ENCODE measurements at places on chromosomes 6 and 20. TPM values are rescaled to one million over a fixed set of nuclear protein-coding genes. Genes with fewer than 3 reads are reported as not detected.

PTCHD4 gene
- total RNA-seq, result 2.1 TPM

KIAA1755 gene
- 1.3 TPM for total RNA-seq

FAM83C gene
- total RNA-seq, result 7.7 TPM

DNA sequence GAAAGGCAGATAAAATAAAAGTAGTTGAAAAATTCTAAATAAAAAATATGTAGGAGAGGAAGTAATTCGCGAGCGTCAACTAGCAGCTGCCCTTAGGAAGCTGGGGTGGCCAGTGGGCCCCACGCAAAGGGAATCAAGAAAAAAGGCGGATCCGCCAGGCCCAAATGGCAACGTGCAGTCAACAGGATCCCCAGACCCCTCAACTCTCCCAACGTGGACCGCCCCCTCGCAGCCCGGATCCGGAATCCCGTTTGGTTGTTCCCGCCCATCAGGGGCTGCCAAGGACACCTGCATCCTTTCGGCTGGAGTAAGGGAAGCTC, 296 bp downstream of the DZANK1 start:
- peak; percentile 85 for DNase-seq

- DNase-seq, result no peak
Measured at GRCh38 chr20:58647162-58647795, 3.8 kb upstream of the STX16 start.

- no peak for DNase-seq
Measured at GRCh38 chr6:87951751-87952150, 95.9 kb upstream of the SPACA1 start.

DNA sequence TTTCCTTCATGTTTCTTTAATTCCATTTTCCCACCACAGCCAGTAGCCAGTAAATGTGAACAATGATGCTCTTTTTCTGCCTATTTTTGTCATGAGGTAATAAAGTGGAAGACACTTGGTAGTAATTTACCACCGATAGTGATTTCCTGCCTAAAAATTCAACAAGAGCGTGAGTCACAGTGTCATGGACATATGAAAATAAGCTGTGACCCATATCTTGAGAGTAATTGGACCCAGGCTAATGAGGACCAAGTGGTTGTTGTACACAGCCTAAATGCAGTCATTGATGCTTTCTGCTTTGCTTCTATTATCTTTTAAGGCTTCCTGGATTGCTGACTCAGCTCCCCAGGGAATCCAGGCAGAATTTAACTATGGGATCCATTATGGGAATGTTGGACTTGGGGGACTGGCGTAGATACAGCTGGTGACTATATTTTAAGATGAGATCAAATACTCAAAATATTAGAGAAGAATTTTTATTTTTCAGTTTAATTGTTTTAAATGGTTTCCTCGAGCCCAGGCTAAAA, 265.9 kb upstream of the FERMT1 start:
- no peak for DNase-seq

DNA sequence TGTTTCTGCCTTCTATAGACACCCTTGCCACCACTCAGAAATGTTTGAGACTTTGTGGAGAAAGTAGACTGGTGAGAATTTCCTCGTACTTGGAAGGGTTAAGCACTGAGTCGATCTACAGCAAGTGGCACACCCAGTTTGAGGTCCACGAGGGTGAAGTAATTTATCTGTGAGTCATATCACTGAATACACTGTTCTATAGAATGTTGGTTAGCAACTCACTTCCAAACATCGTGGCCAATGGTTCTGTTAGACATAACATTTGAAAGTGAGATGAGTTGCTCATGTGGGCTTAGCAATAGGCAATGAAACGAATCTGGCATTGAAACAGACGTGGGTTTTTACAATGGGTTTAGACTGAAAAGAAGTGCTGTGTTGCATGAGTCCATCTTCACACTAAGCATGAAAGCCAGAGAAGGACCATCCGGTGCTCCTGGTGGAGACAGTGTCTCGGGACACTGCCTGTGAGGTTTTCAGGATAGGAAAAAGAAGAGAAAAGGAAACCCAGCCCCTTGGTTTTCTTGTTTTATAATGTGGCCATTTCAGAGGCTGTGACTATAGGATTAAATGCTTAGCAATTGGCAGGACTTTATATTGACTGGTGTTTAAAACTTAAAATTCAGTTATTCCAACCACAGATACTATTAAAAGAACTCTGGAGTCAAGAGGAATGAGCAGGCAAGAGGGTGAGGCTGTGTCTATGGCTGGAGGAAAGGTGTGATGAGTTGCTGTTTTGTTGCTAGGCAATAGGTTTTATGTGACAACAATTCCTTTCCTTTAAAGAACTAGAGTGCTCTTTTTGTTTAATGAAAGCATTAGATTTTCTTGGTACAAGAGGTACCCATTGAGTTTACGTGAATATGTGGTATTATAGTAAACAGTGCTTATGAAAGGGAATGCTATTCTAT, 31.0 kb upstream of the EZR start:
- peak; percentile 55 for DNase-seq

DNA sequence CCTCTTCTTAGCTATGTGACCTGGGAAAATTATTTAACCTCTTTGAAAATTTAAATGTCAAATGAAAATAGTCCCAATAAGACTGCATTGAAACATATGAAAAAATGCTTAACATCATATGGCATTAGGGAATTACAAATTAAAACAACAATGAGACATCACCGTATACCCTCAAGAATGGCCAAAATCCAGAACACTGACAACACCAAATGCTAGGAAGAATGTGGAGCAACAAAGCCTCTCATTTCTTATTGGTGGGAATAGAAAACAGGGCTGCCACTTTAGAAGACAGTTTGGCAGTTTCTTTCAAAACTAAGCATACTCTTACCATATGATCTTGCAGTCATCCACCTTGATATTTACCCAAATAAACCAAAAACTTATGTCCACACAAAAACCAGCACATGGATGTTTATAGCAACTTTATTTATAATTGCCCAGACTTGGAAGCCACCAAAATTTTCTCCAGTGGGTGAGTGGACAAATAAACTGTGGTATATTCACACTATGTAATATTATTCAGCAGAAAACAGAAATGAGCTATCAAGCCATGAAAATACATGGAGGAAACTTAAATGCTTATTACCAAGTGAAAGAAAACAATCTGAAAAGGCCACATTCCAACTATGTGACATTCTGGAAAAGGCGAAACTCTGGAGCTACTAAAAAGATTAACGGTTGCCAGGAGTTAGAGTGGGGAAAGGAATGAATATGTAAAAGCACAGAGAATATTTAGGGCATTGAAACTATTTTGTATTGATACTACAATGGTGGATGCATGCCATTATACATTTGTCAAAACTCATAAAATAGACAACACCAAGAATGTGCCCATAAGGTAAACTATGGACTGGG, 459.9 kb downstream of the GRIK2 start:
- DNase-seq, result no peak

DNA sequence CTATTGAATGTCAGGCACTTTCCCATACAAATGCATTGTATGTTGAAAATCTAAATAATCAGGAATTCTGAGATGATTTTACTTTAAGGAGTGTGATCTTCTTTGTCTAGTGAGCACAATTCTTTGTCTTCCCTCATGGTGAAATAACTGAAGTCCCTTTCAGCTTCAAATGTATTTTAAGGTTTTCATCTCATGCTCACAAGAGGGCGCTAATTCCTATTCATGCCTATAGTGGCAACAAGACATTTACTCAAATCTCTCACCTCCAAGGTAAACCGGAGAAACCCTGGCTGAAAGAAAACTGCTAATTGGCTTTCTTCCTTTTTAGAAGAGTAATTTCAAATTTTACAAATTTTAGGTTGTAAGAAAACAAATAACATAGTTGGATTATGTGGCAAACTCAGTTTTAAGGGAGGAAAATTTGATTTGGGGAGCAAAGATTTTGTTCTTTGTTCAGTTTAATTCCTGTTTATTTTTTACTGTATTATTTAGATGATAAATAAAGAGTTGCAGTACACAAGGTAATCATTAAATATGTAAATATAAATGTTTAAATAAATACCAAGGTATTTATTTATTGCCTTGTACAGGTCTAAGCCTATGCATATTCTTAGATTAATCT, 69.1 kb downstream of the SLC35F1 start:
- no peak for DNase-seq

DNA sequence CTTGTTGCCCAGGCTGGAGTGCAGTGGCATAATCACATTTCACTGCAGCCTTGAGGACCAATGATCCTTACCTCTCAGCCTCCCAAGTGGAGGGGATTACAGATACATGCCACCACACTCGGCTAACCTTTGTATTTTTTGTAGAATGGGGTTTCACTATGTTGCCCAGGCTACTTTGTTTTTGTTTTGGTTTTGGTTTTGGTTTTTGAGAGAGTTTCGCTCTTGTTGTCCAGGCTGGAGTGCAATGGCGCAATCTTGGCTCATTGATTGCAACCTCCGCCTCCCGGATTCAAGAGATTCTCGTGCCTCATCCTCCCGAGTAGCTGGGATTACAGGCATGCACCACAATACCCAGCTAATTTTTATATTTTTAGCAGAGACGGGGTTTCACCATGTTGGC, 105.5 kb downstream of the BMP7 start:
- DNase-seq, result no peak

DNA sequence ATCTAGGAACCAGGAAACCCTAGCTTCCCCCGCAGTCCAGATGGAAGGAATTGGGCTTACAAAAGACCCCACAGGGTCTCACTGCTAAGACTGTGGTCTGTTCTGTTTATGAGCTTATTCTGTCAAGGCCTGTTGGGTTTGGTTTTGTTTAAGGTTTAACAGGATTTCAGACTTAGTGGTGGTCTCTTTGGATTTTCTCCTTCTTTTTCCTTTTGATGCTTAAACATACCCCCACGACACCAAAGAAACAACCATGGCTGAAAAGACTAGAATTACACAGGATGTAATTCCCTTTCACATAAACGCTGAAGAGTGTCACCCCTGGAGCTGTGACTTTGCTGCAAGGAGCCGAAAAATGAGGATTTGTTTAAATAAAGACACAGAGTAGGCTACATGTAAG, 408.6 kb downstream of the PREX1 start:
- DNase-seq, result no peak

- DNase-seq, result peak; percentile 81
Measured at GRCh38 chr20:53750827-53751619, 157.4 kb upstream of the ZNF217 start.

GRCh38 chr20:53961527-53961926, 108.9 kb downstream of the BCAS1 start:
- no peak for DNase-seq

GRCh38 chr6:47044397-47044796, 2.3 kb upstream of the ADGRF1 start:
- no peak for DNase-seq

DNA sequence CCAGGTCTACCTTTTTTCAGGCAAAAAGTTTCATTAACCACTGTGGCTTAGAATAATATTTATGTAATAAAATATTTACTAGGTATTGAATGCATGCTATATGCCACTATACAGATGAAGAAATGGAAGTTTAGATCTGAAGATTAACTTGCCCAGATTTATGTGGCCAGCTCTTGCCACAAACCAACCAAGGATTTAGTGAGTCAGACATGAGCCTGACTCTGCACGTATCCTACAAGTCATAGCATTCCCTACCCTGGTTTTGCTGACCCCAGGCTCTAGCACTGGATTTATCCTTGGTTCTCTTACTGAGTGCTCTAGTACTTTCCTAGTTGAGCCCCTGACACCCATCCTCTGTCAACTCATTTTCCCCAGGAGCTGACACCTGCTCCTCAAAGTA, 75.4 kb downstream of the ANKEF1 start:
- DNase-seq, result no peak

- no peak for DNase-seq
Measured at GRCh38 chr6:158781692-158782373, 37.3 kb downstream of the EZR start.

- DNase-seq, result no peak
Measured at GRCh38 chr6:138509371-138509770, 10.1 kb upstream of the NHSL1 start.

GRCh38 chr6:79778816-79779215, 147.7 kb downstream of the SH3BGRL2 start:
- no peak for DNase-seq

- DNase-seq, result no peak
Measured at GRCh38 chr20:59030911-59031563, 1.1 kb downstream of the ATP5F1E start.

DNA sequence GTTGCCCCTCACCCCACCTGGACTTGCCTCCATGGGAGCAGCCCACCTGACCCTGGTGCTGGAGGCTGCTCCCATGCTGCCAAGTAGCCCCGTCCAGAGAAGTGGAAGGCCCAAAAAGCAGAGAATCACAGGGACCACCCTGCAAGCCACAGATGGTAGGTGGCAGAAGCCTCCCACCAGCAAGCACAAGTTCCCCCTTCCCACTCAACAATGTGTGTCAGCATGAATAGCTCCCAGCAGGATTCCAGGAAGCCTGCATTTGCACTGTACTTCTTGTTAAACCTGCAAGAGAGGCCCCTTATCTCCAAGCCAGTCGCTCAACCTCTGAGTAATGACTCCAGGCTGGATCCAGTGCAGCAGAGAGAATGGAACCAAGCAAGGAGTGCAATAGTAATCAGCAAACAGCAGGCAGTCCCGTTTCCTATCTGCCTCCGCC, 180.8 kb upstream of the CST7 start:
- no peak for DNase-seq

- DNase-seq, result no peak
Measured at GRCh38 chr6:168315596-168315995, 4.0 kb downstream of the DACT2 start.

- no peak for DNase-seq
Measured at GRCh38 chr6:13695252-13695651, 16.4 kb downstream of the RANBP9 start.

DNA sequence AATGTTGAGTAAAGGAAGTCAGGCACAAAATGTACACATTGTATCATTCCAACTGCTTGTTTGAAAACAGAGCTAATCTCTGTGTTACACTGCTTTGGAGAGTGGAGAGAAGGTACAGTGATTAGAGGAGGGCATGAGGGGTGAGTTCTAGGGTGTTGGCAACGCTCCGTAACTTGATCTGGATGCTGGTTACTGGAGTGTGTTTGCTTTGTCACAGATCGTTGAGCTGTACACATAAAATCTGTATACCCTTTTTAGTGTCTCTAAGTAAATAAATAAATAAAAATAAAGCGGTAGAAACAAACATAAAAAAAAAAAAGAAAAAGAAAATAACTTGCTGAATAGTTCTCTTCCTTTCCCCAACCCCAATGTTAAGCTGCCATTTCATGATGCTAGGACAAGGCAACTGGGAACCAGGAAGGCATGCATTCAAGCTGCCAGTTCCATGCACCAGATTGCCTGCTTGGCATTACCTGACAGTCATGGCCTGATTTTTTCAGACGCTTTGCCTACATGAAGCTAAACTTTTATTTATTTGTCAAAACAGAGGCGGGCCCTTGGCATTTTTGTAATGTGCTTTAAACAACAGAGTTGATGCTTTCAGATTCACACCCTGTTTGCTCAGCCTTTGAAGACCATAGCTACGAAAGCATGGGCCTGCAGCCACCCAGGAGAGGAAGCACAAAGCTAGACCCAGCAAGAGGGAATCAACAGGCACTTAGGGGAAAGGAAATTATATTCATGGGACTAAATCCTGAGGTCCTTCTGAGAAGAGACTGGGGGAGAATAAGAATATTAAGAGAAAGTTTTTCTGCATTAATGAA, 21.2 kb downstream of the TNFRSF21 start:
- DNase-seq, result no peak

GRCh38 chr6:166849749-166850183, 106.6 kb downstream of the RNASET2 start:
- DNase-seq, result no peak

Measured in skin of body (tissue), 3 donors.